ENCODE measurements at places on chromosomes 5 and 9.

GRCh38 chr5:141778206-141778605 lies 96.2 kb upstream of the ARAP3 start:
- no peak for DNase-seq

GRCh38 chr5:34626036-34626435 lies 30.1 kb upstream of the RAI14 start:
- DNase-seq: no peak

- no peak for DNase-seq
Measured at GRCh38 chr5:55915783-55916182, 64.6 kb downstream of the IL31RA start.

DNA sequence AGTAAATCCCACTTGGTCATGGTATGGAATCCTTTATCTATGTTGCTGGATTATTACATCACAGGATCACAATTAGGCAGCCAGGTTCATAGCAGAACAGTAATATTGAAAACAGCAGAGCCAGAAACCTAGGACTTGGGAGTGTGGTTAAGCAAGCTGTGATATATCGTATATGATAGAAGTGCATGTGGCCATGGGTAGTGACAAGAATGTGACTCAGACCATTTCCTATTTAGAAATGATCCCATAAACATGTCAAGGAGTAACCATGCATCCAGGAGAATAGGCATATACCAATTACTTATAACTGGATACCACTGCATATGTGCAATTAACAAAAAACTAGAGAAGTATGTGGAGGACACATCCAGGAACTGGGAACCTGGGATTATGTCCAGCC lies 31.2 kb downstream of the AMBP start:
- no peak for DNase-seq

DNA sequence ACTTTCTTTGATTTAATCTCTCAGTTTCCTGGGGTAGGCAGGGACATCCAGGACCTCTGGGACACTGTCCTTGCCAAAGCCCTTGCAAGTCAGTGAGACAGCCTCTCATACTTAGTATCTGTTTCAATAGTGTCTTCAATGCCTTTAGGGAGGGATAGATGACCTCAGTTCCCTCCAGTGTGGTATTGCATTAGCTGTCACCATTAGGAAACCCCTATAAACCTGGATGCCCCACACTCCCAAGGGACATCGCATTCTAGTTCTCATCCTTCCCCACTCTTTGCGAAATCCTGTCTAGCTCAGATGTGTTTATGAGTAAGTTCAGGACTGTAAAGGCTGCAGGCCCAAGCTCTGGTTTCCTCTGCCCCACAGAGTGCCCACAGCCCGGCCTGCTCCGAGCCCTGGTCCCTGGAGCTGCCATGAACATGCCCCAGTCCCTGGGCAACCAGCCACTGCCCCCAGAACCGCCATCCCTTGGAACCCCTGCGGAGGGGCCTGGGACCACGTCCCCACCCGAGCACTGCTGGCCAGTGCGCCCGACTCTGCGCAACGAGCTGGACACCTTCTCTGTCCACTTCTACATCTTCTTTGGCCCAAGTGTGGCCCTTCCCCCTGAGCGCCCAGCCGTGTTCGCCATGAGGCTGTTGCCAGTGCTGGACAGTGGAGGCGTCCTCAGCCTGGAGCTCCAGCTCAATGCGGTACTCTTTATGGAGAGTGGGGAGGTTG lies 13.2 kb downstream of the TMEM8B start:
- DNase-seq: no peak

DNA sequence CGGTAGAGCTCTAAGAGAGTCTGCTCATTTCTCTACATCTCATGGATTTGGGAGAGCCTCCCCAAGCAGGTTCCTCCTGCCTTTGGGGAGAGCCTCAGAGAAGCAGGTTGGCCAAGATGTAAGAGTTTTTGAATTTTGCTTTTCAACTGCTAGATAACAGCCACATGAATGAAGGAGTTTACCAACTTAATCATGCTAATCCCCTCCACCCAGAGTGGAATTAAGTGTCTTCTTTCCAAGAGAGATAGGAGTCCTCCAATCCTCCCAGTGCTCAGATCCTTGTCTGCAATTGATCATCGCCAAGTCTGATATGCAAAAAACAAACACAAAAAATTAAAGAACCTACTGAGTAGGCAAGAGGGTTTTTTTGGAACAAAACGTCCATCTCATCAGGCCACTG lies 99.4 kb upstream of the MAP3K1 start:
- DNase-seq: no peak

DNA sequence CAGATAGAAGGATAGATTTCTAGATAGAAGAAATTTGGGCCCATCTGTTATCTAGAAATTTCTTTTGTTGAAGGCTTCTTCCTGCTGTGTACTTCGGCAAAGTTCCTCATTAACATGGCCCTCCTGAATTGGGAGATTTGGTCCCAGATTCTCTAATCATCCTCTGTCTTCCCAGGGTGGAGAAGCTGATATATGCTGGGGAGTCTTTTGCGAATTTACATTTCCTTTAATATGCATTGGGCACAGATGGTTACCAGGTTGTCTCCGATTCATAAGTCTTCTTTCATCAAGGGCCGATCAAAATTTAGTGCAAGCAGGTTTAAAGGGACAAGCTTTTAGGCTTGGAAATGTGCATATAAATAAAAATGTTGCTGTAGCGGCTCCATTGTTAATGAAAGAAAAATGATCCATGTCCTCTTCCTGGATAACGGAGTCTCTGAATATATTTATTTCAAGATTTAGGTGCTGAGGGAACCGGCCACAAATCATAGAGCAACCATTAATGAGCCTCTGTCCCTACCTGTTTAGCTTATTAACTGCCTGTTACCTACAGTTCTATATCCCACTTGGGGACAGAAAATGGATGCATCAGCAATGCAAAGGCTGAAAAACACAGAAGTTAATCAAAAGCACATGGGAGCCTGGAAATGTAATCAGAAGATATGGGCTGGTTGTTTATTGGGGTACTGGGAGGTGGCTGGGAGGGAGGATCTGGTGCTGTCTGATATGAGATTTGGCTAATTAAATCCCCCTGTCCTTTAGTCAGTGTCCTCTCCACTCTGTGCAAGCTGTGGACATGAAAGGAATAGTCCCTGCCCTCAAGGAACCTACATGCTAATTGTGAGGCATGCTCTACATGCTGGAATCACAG lies 234.7 kb downstream of the MAN2A1 start:
- no peak for DNase-seq

DNA sequence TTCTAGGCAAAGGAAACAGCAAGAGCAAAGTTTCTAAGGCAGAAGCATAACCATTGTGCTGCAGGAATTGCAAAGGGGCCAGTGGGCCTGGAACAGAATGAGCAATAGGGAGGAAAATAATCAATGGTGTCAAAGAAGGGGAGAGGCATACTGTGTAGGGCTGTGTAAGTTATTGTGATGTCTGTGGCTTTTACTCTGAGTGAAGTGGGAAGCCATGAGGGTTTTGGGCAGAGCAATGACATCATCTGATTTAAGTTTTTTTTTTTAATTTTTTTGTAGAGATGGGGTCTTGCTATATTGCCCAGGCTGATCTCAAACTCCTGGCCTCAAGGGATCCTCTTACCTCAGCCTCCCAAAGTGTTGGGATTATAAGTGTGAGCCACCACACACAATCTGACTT lies 64.6 kb upstream of the PPP2CA start:
- DNase-seq: no peak

DNA sequence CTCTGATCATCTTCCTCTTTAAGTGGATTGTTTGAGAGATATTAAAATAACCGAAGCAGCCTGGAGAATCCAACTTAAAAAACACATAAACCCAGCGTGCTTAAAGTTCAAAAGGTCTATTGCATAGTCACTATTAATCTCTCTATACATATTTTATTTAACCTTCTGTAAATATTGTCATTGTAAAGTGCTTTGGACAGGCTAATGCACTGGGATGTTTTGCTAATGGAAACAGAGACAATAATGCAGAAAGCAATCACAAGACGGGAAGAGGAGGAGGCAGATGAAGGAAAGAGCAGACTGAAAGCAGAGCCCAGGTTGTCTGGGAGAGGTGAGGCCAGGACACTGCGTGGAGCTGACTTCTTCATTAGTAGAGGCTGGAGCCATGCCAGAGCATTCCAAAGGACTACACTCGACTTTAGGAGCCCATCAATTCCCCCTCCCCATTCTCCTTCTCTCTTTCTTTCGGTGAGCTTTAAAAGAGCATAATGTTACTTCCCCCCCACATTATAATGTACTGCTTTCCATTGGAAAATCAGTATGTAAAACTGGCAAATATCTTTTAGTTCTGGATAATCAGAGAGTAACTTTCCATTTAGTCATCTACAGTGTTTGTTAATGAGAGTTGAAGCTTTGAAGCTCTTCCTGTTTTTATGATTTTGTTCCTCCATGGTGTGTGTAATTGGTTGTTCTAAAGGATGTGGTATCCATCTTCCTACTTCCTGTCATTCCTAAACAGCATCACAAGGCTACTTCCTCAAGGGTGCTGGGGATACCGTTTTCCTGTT lies 307.3 kb upstream of the MPDZ start:
- DNase-seq: no peak

GRCh38 chr9:133677126-133678010 lies 41.2 kb downstream of the DBH start:
- peak; percentile 28 for DNase-seq

DNA sequence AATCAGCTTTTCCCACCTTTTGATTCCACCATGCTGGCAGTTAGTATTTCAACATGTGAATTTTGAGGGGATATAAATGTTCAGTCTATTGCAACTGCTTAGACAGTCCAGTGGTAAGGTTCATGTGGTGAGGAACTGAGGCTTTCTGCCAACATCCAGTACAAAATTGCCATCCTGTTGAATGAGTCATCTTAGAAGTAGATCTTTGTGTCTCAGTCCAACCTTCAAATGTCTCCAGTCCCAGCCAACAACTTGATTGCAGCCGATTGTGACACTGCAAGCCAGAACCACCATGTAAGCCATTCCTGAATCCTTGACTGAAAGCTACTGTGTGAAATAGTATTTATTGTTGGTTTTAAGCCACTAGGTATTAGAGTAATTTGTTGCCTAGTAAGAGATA lies 331.5 kb upstream of the GRIN3A start:
- DNase-seq: no peak

DNA sequence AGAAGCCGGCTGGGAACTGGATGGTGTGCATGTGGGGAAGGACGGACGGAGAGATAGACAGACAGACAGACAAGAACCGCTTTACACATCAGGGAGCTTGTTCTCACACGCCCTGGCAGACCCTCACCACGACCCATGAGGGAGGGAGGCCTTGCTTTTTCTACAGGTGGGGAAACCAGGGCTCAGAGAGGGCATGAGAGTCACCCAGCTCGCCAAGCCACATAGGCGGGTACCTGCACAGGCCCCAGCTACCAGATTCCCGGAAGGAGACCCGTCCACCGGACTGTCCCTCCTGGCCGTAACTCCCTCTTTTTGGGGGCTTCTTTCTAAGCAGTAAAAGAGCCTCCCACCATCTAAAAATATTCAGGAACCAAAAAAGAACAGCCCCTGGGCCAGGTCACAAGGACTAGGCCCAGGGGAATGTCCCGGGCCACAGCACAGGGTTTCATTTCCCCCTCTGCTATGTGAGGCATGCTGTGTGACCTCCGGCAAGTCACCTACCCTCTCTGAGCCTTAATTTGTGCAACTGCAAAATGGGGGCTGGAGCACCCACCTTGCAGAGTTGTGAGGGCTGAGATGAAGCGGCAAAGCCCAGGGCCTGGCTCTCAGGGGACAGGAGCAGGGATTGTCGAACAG lies 84.4 kb upstream of the SARDH start:
- DNase-seq: no peak

- DNase-seq: no peak
Measured at GRCh38 chr5:138636398-138636944, 61.3 kb upstream of the HSPA9 start.

- no peak for DNase-seq
Measured at GRCh38 chr5:1783216-1783554, 16.5 kb downstream of the MRPL36 start.

DNA sequence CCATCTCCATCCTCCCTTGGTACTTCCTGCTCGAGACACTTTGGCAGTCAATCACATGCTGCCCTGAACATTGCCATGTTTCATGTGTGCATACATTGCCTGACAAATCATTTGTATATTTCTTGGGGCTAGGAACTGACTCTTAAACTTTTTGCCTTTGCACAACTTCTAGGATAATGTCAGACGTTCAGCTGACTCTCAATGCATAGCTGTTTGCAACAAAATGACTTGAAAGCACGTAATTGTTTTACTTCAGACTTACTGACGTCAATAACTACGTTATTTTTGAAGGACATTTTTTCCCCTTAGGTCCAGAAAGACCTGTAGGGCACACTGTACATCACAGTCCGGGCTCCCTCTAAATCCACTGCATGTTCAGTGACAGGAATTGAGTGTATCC lies 37.4 kb upstream of the DAB2 start:
- no peak for DNase-seq

- no peak for DNase-seq
Measured at GRCh38 chr5:28862137-28862859, 1823.9 kb upstream of the CDH9 start.

DNA sequence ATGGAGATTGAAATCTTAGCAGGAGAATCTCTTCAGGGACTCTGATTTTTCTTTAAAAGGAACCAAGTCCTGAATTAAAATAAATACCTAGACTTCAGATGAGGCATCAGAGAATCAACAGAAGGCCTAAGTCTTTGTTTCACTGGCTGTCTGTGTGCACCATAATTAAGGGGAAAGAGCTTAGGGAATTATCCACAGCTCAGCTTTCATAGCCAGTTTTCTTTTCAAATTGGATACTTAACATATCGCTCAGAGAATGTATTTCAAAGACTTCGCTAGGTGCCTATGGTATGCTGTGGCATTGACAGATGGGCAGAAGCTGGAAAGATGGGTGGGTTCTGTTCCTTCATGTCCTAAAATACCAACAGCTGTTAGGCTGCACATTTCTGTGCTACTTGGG lies 325.8 kb downstream of the TMEM38B start:
- no peak for DNase-seq

- no peak for DNase-seq
Measured at GRCh38 chr5:43619380-43619779, 16.4 kb downstream of the NNT start.
